NCI-H2081 treated with DMSO at 0.1 percent for 48 hours (cell line): ENCODE measurements at places on chromosomes 1 and 21.

- DNase-seq, result no peak
Measured at GRCh38 chr1:174949061-174949460, 50.7 kb upstream of the CACYBP start.

DNA sequence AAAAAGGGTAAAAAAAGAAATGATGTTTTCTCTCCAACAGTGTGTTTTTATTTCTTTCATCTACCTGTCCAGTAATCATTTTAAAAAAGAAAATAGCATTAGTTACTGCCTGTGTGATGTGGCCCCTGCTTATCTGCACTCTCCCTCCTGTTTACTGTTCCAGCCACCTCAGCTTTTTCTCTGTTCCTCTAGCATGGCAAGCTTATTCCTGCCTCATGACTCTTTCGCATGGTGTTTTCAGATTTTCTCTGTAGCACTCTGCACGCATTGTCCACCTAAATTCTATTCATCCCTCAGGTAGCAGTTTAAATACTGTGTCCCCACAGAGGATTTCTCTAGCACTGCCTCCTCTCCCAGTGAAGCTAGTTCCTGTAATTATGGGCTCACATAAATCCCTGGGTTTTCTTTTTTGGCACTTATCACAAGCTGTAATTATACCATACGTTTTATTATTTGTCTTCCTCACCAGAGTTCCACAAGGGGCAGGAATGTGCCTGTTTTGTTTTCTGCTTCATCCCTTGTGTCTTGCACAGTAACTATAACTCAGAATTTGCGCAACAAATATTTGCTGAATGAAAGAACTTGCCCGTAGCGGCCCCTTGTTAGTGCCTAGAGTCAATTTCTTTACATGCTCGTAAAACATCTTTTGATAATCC, 51.4 kb upstream of the LRIG2 start:
- peak; percentile 70 for DNase-seq

DNA sequence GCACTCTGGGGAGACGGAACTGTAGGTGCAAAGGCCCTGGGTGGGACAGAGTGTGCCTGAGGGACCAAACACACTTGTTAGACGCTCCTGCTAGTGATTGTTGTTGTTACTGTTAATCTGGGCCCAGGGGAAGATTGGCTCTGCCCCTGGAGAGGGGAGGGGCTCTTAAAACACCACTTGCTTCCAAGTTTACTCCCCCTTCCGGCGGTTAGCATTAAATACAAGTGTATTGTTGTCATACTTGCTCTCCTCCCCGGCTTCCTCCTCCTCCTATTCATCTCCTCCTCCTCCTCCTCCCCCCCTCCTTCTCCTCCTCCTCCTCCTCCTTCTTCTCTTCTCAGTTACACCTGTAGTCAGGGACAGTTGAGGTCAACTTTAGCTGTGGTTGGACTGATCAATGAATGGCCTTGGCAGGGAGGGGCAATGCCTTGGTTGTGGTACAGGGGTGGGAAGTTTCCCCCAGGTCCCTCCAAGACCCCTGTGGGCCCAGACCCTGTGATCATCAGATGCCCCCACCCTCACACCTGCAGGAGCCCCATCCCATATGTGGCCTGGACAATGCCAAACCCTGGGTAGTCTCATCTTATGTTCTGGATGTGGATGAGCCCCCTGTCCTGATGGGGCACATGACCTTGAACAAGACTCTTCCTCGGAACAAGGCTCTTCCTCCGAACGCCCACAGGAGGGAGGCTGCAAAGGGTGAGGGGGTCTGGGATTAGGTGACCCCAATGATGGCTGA, 217.3 kb downstream of the PTPRU start:
- no peak for DNase-seq

DNA sequence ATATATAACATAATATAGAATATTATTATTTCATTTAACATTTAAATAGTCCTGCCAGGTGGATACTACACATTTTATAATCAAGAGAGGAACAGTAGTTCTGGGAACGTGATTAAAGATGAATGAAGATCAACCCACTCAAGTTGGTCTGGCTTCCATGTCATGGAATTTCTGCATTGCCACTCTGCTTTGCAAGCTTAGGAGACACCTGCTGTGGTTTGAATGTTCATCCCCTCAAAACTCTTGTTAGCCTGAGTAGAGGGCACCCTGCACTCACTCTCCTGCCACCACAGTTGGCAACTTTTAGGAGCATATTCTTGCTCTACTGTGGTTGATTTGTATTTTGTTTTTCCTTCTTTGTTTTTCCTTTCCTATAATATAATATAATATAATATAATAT, 153.2 kb downstream of the GLUL start:
- DNase-seq, result no peak

GRCh38 chr1:201597551-201598230, 58.8 kb downstream of the NAV1 start:
- DNase-seq, result no peak

GRCh38 chr1:117032681-117033539, 27.2 kb upstream of the TTF2 start:
- no peak for DNase-seq

- no peak for DNase-seq
Measured at GRCh38 chr1:110647254-110647891, 27.4 kb downstream of the KCNA3 start.

DNA sequence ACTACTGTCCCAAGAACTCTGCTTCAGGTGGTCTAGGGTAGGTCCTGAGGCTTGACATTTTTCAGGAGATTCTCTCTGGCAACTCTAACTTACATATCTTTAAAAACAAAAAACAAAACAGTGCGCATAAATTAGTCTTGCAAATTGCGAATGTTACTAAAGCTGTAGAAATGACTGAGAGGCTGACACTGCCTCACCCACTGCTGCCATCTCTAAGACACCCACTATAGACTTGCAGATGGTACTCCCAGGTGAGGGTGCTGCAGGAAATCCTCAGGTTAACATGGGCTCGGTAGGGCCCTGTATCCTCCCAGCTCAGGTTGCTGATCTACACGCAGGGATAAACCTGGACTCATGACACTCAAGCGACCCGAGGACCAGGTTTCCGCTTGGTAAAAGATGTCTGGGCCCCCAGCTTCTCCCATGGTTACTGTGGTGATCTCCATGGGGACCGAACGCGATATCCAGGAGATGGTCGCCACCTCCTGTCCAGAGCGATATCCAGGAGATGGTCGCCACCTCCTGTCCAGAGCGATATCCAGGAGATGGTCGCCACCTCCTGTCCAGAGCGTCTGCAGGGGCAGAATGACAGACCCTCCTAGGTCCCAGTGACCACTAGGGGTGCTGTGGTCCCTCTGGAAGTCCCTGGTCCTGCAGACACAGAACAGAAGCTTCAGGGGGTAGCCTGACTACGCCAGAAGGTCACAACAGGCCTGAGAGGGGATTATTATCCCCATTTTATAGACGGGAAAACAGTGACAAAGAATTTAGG, 16.2 kb upstream of the LY9 start:
- no peak for DNase-seq

DNA sequence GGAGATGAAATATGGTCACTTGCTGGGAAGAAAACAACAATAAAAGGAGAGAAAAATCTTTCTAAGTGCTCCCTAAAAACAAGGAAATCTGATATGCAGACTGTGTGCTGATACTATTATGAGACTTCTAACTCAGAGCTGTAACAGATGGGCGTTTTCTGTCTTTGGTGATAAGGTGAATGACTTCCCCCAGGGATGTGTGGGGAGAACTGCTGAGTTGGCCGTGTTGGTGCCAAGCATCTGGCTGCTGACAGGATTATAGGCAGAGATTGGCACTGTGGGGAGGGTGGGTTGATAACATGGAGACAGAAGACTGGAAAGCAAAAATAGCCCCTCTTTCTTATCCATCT, 438.5 kb upstream of the PLXNA2 start:
- DNase-seq, result no peak

DNA sequence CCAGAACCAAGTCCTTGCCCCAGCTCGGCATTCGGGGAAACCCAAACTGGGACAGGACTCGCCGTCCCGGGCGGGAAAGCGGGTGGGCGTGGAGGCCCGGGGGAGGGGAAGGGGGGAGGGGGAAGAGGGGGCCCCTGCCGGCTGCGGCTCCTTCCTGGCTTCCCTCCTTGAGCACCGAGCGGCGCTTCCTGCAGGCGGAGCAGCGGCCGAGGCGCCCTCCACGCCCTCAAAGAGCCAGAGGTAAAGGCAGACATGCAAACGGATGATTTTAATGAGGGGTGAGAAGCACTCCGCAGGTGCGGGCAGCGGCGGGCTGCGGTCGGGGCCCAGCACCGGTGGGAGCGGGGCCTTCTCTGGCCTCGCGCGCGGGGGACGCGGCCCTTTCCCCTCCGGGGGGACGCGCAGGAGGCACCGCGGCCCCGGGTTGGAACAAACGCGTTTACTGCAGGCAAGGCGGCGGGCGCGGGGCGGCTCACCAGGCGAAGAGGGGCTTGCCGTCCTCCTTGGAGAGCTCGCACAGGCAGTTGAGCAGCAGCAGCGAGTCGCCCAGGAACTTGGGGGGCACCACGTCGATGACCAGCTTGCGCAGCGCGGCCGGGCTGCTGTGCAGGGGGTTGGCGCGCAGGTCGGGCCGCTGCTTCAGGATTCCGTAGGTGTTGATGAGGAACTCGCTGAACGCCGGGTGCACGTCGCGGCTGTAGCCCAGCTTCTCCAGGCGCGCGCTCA, 5.7 kb upstream of the FTCD start:
- no peak for DNase-seq

DNA sequence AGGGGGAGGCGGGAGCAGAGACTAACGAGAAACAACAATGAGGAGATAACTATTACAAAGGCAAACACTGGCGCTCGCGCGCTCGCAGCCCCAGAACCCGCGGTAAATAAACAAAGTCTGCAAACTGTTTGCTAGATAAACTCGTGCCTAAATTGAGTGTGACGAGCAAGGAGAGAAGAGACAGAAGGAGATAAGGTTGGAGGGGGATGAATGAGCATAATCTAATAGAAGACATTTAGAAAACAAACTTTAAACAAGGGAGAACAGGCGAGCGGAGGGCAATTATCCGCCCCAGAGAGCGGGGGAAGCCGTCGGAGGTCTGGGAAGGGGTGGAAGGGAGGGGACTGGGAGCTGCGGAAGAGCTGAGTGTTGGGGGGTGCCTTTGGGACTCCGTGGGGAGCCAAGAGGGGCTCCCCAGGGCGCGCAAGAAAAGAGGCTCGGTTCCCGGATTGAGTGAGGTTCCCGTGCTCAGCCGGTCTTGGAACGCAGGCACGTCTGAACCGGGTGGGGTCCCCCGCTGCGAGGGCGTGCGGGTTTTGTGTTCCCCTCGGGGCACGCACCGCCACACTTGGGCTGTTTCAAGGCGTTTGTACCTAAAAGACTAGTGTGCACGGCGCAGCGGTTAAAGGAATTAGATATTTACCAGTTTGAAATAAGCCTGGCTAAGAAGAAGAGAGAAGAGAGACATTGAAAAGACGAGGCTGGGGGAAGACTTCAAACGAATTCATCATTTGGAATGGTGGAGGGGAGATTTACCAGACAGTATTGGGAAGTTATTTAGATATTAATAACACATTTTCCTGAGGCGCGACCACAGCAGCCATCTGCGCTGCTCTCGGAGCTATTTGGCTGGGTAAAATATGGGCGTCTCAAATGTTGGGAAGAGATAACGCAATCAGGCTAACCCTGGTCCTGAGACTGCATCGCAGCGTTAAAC, 10.6 kb downstream of the PAX7 start:
- DNase-seq, result no peak

DNA sequence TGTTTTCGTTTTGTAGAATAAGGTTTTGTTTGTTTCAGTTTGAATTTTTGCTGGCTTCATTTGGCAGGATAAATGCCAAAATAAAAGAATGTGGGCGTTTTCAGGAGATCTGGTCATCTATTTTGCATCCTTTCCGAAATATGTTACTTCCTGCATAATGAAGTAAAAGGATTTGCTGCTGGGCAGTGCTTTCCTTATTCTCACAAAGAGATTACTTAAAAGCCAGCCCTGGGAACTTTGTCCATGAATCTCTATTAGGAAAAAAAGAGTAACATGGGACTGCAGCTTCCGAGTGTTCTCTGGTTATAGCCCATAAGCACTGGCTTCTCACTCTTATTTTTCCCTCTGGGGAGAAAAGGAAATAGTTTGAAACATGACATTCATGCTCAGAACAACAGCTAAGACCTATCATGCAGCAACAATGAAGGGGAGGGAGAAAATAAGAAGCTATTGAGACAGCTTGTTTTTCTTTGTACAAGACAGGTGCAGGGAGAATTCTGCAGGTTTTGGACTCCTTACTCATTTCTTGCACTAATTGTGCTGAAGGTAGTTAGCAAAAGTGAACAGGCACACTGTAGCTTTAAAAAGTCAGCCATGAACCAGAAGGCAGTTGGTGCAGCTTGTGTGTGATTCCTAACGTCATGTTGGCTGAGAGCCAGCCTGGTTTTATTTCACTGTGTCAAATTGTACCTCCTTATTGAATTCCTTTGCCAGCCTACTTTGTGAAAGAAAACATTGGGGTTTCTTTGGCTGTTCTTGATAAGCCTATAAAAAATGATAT, at the start of gene SAMD13:
Gene SAMD13, plus strand, starts transcription at position 705 of the 781 bp plus-strand sequence. CDS start 1,527 bp downstream, outside the sequence.
- peak; percentile 85 for DNase-seq

- no peak for DNase-seq
Measured at GRCh38 chr1:202329891-202330290, 11.8 kb downstream of the UBE2T start.

- no peak for DNase-seq
Measured at GRCh38 chr1:5888606-5889211, 103.5 kb downstream of the NPHP4 start.

- no peak for DNase-seq
Measured at GRCh38 chr1:105362438-105362837, 1612.7 kb downstream of the AMY1C start.

DNA sequence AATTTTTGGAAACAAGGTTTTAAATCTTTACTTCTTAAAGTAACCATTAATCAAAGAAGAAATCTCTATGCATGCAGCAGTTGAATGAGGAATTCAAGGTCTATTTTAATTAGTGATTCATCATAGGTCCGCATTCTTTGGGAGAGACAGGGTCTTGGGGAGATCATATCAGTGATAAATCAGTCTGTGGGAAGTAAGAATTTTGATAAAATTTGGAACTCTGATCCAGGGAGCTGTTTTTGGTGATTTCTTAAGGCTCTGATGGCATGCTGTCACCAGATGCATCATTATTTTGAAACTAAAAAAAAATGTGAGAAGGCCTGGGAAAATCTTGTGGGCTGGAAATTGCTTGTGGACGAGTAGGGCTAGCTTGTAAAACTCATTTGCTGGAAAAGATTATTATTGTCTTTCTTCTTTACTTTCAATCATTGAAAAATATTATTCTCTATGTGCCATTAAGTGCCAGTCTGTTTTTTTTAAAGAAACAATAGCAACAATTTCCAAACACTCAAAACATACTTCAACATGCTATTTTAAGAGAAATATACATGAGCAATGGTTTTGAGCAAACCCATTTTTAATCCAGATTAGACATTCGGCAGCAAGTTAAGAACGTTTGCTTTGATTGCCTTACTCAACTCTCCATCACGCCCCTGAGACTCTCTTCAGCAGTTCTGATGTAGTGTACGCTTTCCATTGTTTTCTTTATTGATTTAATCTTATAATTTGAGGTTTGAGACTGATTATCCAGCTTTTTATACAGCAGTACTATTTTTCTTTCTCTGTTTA, 62.6 kb downstream of the ZBTB18 start:
- DNase-seq, result no peak

DNA sequence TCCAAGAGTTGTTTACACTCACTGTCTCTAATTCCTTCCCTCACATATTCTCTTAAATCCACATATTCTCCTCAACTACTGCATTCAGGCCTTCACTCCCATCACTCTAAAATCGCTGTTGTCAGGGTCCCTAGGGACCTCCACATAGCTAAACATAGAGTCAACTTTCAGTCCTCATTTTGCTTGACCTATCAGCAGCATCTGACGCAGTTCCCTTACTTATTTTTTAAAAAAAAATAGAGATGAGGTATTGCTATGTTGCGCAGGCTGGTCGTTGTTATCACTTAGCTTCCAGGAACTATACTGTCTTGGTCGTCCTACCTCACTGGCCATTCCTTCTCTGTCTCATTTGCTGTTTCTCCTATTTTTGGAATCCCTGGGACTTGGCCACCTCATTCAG, 11.7 kb upstream of the PLEKHO1 start:
- no peak for DNase-seq
